ENCODE measurements at places on chromosomes 2 and 18.

GRCh38 chr2:117858892-117859531 is 44.5 kb downstream of the DDX18 start:
- no peak for DNase-seq

DNA sequence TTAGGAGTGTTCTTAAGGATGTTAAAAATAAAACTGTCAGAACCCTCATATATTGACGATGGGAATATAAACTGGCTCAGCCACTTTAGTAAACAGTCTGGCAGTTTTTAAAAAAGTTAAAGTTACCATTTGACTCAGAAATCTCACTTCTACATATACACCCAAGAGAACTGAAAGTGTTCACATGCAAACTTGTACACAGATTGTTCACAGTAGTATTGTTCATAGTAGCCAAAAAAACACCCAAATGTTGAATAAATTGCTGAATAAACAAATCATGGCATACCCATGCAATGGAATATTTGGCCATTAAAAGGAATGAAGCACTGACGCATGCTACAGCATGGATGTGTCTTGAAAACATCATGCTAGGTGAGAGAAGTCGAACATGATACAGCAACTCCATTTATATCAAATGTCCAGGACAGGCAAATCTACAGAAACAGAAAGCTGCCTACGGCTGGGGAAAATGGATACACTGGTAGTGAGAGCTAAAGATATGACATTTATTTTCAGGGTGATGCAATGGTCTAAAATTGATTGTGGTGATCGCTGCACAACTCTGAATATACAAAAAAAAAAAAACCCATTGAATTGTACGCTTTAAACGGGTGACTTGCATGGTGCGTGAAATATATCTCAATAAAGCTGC is 10.1 kb downstream of the RPL31 start:
- DNase-seq = no peak

GRCh38 chr2:155830351-155830750 is 502.2 kb downstream of the NR4A2 start:
- DNase-seq = no peak

DNA sequence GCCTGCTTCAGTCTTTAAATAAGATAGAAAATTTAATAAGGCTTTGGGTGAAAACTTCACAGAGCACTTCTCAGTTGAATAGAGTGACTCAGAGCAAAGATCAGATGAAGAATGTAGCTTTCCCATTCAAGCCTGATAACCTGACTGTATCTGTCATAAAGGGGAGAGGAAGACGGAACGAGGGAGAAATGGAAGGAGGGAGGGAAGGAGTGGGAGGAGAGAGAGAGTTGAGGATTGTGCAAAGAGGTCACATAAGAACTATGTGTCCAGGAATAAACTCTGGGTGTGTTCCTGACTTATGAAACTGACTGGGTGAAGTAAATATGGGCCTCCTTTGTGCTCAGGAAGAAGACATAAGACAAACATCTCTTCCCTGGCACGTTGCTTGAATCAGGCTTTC is 385.5 kb downstream of the LPIN1 start:
- no peak for DNase-seq

DNA sequence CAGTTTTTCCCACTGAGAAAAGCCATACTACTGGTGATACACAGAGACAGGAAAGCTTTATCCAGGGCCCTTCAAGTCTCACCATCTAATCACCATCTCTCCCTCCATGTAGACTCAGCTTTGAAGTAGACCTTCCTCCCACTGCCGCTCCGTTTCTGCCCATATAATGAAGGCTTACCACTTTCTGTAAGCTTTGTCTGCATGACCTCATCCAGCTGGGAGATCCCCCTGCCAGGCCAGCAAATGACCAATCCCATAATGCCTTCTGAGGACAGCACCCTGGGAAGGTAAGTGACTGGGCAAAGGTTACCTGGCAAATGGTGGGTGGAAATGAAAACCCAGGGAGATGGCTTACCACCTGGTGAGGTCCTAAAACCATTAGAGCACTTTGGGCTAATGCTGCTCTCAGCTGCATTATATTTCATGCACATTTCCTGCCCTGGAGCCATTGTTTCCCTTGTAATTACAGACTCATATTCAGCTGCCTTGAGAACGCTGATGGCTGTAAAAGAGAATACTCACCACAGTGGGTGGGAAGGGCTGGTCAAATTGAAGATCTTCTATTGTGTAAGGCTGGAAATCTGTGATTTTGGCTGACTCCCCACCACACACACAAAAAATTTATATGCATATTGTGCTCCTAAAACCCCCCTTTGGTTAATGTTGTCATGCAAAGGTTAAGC is 350.7 kb upstream of the SYT4 start:
- no peak for DNase-seq

- no peak for DNase-seq
These were observed 53.9 kb downstream of the KCTD18 start for GRCh38 chr2:200455958-200456421.

DNA sequence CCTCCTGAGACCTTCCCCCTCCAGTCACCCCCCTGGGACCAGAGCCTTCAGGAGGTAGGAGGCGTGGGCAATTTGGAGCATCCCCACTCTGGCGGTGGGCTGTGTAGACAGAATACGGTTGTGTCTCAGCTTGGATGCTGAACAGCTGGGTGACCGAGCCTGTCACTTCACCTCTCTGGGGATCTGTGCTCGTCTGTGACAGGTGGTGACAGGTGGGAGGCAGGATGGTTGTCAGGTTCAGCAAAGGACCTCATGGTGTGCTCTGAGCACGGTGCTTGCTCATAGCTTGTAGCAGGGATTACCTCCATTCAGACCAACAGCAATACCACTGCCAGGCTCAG is 186.5 kb upstream of the HS6ST1 start:
- no peak for DNase-seq

DNA sequence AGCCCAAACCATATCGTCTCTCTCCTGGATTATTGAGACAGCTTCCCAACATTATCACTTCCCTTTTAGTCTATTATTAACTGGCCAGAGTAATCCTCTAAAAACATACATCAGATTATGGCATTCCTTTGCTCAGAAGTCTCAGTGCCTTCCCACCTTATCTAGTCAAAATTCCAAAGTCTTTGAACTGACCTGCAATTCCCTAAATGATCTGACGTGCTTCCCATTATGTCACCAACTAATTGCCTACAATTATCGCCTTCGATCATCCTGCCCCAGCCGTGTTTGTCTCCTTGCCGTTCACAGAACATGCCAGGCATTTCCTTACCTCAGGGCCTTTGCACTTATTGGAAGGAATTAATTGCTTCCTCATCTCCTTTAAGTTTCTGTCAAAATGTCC is 332.4 kb downstream of the IRS1 start:
- no peak for DNase-seq

DNA sequence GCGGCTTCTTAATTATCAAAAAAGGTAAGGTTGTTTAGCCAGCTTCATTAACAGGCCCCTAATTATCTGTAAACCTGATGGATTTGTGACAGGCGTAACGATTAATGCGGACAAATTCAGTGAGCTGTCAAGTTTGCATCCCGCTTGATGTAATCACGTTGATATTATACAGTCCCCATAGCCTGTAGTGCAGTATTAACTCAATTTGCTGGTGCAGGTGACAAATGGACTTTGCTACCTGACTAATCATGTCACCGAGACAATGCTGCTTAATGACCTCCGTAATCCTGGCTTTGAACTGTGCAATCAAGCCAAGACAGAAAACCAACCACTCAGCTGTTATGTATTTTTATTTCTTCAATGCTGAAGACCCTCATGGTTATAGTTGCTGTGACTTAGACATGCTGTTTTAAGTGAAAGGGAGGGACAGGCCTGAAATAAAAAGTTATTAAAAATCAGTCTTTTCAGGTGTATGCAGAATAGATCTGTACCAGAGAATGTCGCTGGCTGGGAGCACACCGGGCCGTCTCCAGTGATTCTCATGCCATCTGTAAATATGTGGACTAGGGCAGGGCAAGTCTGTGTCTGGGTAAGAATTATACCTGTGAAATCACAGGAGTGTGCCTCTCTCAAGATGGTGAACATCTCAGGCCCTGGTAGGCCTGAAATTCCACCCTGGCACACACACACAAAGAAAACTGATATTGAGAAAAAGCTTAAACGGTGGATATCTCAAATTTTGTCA is 4.3 kb downstream of the TSHZ1 start:
- no peak for DNase-seq

- DNase-seq = no peak
These were observed 821.2 kb upstream of the ID2 start for GRCh38 chr2:7860693-7861092.

DNA sequence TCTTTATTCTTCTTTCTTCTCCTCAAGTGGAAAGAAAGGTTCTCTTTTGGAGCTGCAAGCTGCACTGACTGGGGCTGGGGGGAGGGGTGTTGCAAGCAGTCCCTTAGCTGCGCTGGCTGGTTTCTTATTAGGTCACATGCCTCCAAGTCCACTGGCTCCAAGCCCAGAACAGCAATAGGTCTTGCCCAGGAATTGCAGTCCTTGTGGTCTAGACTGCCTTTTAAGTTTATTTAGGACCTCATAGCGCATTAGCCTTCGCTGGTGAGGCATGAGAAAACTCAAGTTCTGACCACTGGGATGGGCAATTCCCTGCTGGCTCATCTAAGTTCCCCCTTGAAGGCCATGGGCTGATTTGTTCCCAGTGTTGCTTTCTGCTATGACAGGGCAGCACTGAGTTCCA is 138.6 kb upstream of the SCN7A start:
- DNase-seq = no peak

GRCh38 chr2:222819722-222820333 is 41.0 kb upstream of the ACSL3 start:
- DNase-seq = no peak

GRCh38 chr18:78540636-78541529 is 438.7 kb upstream of the SALL3 start:
- no peak for DNase-seq

DNA sequence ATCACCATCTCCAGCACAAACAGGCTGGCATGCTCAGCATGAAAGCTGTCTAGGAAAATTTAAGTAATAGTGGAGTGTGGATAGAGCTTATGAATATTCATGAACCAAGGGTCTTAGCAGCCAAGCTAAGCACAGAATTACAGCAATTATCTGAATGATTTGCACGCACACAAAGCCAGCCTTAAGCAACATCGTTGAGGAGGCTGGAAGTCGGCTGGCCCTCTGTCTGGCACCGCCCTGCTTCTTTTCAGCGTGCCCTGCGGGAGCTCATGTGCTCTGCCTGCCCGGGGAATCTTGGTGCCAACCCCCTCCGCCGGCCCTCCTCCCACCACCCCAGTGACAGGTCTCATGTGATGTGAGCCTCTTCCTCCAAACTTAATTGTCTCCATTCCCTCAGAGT is 540.1 kb downstream of the CMPK2 start:
- DNase-seq = no peak

GRCh38 chr18:9109523-9109922 is 7.0 kb downstream of the NDUFV2 start:
- DNase-seq = no peak

DNA sequence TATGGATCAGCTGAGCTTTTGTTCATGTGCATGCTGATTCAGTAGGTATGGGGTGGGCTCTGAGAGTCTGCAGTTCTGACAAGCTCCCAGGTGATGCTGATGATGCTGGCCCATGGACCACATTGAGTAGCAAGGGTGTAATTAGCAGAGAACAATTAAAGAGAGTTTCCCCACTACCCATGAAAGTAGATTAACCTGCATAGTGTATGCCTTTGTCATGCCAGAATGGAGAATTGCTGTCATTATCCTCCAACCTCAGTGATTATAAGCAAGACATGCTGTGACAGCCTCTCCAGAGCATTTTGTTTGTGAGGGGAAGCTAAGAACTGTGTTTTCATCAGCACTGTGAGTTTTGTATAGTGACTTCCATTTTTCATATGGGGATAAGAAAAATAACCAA is 59.5 kb upstream of the LYPD1 start:
- no peak for DNase-seq

DNA sequence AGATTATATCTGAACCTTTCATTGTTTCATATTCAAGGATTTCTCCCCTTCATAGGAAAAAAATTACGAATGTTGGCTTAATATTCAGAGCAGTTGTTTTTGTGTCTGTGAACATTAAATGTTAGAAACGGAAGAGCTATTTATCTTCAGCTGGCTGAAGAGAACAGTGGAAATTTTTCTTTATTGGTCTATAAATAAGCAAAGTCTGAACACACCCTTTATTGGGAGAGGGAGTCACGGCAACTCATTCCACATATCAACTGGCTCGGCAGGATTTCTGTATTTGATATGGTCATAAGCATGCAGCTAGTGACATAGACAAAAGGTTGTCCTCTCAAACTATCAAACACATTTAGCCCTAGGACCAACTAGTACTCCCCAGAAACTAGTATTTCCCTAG is 468.4 kb upstream of the HNRNPA3 start:
- DNase-seq = no peak

GRCh38 chr2:179966778-179967394 is 40.2 kb downstream of the CWC22 start:
- no peak for DNase-seq

DNA sequence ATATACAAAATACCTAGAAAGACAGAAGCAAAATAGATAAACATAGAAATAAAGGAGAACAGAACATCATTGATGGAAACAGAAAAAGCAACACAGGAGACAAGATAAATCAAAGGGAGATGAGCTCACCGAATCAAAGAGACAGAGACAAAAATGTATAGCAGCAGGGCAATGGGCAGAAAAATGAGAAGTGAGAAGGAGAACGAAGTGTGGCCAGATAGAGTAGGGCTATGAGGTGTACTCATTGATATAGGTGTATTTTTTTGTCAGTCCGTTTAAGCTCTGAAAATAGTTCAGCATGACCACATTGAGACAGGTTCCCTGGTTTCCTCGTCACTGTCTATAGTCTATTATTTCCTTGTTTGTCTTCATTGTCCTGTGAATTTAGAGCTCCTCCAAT is 55.1 kb downstream of the SP100 start:
- DNase-seq = no peak

DNA sequence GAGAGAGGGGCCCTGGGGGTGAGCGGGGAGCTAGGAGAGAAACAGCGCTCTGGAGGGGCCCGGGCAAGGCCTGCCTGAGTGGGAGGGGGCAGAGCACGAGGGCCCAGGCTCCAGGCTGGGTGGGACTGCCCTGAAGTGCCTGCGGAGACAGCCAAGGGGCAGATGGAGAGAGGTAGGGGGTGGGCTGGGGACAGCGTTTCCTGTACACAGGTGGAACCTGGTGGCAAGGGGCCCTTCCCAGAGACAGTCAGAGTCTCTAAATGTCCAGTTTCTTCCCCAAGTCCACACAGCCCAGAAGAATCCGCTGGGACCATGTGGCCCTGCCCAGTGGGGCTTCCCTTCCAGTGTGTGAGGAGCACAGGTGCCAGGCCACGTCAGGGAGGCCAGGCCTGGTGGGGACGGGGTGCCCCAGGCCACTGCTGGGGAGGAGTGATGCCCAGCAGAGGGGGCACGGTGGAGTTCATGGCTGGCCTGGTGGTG is 1.7 kb upstream of the GPR35 start:
- DNase-seq = no peak

DNA sequence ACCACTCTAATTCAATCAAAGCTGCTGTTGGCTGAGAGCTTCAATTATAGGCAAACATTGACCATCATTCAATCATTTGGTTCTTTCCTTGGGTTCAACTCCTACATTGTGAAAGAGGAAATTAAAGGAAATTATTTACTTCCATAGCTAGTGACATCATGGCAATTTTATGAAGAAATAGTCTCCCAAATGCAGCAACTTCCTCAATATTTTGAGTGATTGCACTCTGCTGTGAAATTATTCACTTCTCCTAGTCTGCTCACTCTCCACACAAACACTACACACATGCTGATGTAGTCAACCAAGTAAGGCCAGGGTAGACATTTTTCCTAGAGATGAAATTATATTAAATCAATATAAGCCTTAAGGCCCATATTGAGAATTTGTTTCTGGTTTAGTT is 86.7 kb upstream of the NCKAP5 start:
- DNase-seq = no peak
